ENCODE measurements at places on chromosomes 3 and 15. TPM values are rescaled to one million over a fixed set of nuclear protein-coding genes. Genes with fewer than 3 reads are reported as not detected.

Gene CYP19A1
- 0.88 TPM for polyA plus RNA-seq

- H3K36me3 ChIP-seq, result no peaks in the 10 kb centered on the region
- no peak overlapping the region for H3K27ac ChIP-seq
- DNase-seq, result peak; percentile 77
- H3K4me1 ChIP-seq, result no peaks in the 10 kb centered on the region
These were observed 72.3 kb downstream of the CORO2B start for GRCh38 chr15:68650901-68651709.

DNA sequence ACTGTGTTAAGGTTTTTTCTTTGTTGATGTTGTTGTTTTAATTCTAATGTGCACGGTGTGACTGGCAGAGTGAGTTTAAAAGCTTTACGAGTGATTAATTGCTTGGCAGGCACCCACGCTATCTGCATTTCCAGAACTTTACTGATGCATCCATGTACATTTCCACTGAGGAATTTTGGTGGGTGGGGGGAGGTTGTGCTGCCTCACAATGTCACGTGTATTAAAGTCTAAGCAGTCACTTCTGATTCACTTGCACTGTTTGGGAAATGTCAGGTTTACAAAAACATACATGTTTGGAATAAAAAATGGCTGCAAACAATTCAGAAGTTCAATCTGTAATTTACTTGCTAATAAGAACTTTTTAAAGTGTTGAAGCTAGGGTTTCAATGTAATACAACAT is 38.5 kb upstream of the CTDSPL start:
- no peaks in the 10 kb centered on the region for H3K36me3 ChIP-seq
- H3K4me3 ChIP-seq, result no peak overlapping the region
- H3K27ac ChIP-seq, result no peak overlapping the region

- no peak for DNase-seq
- no peak overlapping the region for H3K4me3 ChIP-seq
- H3K4me1 ChIP-seq, result peaks cover 18% of the 10 kb centered on the region
- H3K36me3 ChIP-seq, result no peaks in the 10 kb centered on the region
- H3K27me3 ChIP-seq, result no peaks in the 10 kb centered on the region
- H3K27ac ChIP-seq, result no peak overlapping the region
These were observed 65.1 kb upstream of the CBLB start for GRCh38 chr3:105933871-105934270.

DNA sequence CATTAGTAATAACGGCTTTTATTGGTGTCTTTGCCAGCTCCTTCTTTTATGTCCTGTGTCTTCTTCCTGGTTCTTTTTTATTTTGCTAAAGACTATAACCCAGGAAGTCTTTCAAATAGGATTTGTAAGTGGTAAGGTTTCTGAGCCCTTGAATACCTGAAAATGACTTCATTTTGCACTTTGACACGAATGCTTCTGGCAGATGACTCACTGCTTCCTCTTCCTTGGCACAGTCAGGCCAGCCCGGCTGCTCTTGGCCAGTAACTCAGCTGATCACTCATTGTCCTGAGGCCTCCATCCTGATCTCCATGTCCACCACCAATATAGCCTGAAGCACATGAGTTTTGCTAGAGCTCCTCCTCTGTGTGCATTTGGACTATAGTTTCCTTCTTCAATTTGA is 48.7 kb upstream of the NR2E3 start:
- H3K4me1 ChIP-seq, result no peaks in the 10 kb centered on the region
- no peaks in the 10 kb centered on the region for H3K27me3 ChIP-seq
- H3K36me3 ChIP-seq, result no peaks in the 10 kb centered on the region
- H3K27ac ChIP-seq, result no peak overlapping the region
- DNase-seq, result peak; percentile 80

GRCh38 chr15:96585484-96586386 is 255.2 kb downstream of the NR2F2 start:
- no peak overlapping the region for H3K27ac ChIP-seq
- DNase-seq, result no peak
- H3K27me3 ChIP-seq, result no peaks in the 10 kb centered on the region
- no peak overlapping the region for H3K4me3 ChIP-seq
- H3K4me1 ChIP-seq, result no peaks in the 10 kb centered on the region
- H3K36me3 ChIP-seq, result no peaks in the 10 kb centered on the region

Gene TMEM39A
- 10.4 TPM for polyA plus RNA-seq

Gene ERICH6
- not detected for polyA plus RNA-seq

DNA sequence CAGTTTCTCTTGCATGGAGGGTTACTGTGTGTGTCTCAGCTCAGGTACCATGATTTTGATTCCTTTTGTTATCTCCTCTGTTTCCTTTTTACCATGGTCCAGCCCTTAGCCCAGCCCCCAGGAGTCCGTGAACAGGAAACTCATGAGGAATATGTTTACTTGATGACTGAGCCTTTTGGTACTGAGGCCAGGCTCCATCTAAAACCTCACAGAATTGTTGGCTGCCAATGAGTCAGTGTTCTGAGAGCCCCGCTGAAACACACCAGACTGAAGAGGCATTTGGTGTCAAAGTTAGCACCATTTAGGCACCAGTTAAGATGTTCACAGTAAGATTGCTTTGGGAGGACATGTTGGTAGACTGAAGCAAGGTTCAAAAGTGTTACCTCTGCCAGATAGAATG is 80.9 kb downstream of the DGKG start:
- H3K4me1 ChIP-seq, result no peaks in the 10 kb centered on the region
- H3K27me3 ChIP-seq, result no peaks in the 10 kb centered on the region
- H3K4me3 ChIP-seq, result no peak overlapping the region
- no peak for DNase-seq
- no peaks in the 10 kb centered on the region for H3K36me3 ChIP-seq

Gene ISL2
- polyA plus RNA-seq, result 0.03 TPM

- no peak overlapping the region for H3K4me3 ChIP-seq
- H3K36me3 ChIP-seq, result no peaks in the 10 kb centered on the region
- H3K27me3 ChIP-seq, result no peaks in the 10 kb centered on the region
- no peak for DNase-seq
- H3K27ac ChIP-seq, result no peak overlapping the region
- no peaks in the 10 kb centered on the region for H3K4me1 ChIP-seq
These were observed 48.1 kb downstream of the NME9 start for GRCh38 chr3:138281561-138281960.

GRCh38 chr15:43299411-43299810 is 31.0 kb downstream of the LCMT2 start:
- peaks cover 17% of the 10 kb centered on the region for H3K27me3 ChIP-seq
- H3K4me1 ChIP-seq, result no peaks in the 10 kb centered on the region
- no peaks in the 10 kb centered on the region for H3K36me3 ChIP-seq
- no peak for DNase-seq

DNA sequence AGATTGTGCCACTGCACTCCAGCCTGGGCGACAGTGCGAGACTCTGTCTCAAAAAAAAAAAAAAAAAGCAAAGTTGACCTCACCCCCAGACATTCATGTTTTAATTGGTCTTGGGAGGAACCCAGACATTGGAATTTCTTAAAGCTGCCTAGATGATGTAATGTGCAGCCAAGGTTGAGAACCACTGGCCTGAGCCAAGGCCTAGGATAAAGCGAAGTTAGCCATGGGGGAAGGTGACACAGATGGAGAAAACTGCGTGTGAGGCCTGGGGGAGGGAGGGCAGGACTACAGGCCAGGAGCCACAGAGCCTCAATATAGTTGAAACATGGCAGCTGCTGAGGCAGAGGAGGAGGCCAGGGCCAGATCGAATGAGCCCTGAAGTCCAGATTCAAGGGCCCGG is 21.0 kb downstream of the GLB1 start:
- peaks cover 11% of the 10 kb centered on the region for H3K4me1 ChIP-seq
- no peak overlapping the region for H3K4me3 ChIP-seq
- H3K27me3 ChIP-seq, result no peaks in the 10 kb centered on the region

Gene ABI3BP
- polyA plus RNA-seq, result 9.0 TPM

- no peaks in the 10 kb centered on the region for H3K27me3 ChIP-seq
- no peak overlapping the region for H3K27ac ChIP-seq
- H3K4me1 ChIP-seq, result no peaks in the 10 kb centered on the region
- DNase-seq, result no peak
These were observed 15.7 kb upstream of the LRRC58 start for GRCh38 chr3:120364821-120365220.
